ENCODE measurements at places on chromosomes 11 and 22.

GRCh38 chr11:122882189-122882856, at the start of gene JHY:
TSS of gene JHY (plus strand) at chr11:122882759. CDS start at chr11:122885850, 3,091 bp downstream.
- DNase-seq: no peak

GRCh38 chr11:41177791-41178190, 281.7 kb downstream of the LRRC4C start:
- DNase-seq: no peak

GRCh38 chr11:6742260-6742659, 29.5 kb downstream of the OR2AG2 start:
- no peak for DNase-seq

GRCh38 chr22:46432164-46433068, 96.9 kb downstream of the TRMU start:
- no peak for DNase-seq

DNA sequence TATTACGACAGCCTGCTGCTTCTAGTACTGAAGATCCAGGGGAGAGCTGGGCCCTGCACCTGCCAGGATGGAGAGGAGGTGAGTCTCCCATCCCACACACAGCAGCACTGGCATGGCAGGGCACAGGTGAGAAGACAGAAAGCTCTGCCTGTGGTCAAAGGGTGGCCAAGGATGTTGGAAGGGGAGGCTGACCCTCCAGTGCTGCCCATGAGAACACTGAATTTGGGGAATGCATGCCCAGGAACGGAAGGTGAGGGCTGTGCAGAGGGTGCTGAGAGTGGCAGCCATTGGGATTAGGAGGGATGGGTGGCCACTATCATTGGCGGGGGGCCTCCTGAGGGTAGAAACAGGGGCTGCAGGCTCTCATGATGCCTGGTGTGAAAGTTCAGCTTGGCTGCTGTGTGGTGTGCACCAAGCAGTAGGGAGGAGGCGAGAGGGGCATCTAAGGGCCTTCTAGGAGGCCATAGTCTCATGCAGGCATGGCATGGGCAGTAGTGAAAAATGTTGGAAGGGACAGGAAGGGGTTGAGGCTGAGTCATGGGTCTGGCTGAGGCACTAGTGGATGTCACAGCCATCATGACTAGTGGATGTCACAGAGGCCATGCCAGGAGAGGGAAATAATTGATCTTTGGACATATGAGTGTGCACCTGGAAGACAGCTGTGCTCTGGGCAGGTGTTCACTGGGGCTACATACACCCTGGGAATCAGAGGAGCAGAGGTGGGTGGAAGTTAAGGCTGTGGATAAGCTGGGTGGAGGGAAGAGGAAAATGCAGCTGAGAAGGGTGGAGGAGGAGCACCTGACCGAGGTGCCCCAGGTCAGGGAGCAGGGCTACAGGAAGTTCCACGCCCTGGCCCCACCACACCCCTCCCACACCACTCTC, 2.5 kb upstream of the LRRC74B start:
- no peak for DNase-seq

DNA sequence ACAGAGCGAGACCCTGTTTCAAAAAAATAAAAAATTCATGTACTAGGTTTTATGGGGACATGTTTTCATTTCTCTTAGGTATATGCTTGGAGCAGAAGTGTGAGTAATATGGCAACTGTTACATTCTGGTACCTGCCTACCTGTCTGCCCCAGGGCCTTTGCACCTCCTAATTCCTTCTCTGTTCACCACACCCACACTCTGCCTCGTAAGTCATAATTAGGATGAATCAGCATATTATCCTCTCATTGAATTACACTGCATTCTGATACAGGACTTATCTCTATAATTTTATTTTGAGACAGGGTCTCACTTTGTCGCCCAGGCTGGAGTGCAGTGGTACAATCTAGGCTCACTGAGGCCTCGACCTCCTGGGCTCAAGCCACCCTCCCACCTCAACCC, 3.1 kb upstream of the RAPSN start:
- no peak for DNase-seq

GRCh38 chr11:35518766-35519165, 6.7 kb downstream of the PAMR1 start:
- no peak for DNase-seq

DNA sequence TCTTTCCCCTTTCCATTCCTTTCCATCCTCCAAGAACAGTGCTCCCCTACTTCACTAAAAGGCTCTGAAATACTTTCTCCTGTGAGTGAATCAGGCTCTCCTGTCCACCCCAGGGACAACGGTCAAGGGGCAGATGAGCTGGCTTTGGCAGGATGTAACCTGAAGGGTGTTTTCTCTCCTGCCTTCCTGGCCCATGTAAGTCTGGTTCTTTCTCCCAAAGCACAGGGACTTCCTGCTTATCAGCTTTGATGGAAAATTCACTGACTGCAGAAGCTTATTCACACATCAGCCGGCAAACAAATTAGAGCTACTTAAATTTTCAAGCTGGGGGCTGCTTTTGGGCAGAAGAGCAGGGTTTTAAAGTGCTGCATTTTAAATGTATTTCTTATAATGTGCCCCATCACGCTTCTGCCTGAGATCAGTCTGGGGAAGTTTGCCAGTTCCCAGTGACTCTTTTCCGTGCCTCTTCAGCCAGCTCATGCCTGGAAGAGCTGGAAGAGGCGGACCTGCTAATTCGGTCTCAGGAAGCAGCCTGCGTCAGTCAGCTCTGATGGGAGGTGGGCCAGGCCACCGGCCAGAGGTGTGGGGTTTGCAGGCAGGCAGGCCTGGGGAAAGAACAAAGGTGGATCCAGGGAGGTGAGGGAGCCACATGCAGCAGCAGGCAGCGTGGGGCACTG, 140.4 kb upstream of the TBCEL start:
- no peak for DNase-seq

- DNase-seq: no peak
These were observed 24.3 kb downstream of the CCDC15 start for GRCh38 chr11:124978316-124978715.

GRCh38 chr11:69218271-69218682, 62.5 kb downstream of the SMIM38 start:
- DNase-seq: no peak

DNA sequence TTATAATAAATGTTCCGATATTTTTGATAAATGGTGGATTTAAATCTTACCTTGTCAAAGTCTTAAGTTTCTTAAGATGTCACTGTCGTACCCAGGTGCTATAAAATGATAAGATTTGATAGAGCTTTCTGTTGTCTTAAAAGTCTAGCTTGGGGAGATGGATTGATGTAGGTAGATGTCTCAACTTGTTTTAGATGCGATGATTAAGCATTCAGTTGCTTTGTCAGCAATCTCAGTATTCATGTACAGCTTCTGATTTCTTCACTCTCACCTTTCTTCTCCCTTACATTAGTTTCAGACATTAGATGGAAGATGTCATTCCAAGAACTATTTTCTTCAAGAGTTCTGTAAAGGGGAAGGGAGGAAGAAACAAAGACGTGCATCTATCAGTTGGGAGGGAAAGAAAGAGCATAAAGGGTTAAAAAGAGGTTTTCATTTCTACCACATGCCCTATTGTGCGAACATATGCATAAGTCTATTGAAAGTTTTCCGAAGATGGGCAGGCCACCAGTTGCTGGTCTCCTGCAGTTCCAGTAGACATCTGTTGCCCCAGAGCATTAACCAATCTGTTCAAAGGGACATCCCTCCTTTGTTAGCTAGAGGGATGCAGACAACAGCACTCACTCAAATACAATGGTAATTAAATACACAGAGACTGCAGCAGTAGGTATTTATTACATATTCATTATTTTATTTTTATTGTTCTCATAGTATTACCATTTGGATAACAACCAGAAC, 38.4 kb downstream of the ZC3H12C start:
- no peak for DNase-seq

- no peak for DNase-seq
These were observed 1.6 kb downstream of the CPT1A start for GRCh38 chr11:68839911-68840641.

DNA sequence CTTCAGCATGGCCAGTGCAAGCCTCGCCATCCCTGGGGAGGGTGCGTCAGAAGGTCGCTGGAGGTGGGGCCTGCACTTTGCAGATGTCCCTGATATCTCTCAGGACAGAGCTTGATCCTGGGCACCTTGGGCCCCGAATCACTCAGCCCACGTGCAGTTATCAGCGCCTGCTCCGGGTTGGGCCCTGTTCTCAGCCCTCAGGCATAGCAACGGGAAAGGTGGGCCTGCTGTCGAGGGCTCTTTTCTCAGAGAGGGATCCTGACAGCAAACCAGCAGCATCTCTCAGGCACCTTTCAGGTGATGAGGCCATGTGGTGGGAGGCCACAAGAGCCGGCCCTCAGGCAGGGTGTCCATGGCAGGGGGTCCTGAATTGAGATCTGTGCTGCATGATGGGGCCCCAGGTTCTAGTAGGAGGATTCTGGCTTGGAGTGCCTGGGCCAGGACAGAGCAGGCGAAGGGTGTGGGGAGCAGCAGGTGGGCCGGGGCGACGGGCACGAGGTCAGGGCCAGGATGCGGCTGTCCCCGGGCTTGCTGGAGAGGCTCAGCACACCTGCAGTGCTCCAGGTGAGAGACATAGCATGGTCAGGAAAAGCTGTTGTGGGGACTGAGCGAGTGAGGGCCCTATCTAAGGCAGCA, 280.5 kb downstream of the TBC1D22A start:
- no peak for DNase-seq

DNA sequence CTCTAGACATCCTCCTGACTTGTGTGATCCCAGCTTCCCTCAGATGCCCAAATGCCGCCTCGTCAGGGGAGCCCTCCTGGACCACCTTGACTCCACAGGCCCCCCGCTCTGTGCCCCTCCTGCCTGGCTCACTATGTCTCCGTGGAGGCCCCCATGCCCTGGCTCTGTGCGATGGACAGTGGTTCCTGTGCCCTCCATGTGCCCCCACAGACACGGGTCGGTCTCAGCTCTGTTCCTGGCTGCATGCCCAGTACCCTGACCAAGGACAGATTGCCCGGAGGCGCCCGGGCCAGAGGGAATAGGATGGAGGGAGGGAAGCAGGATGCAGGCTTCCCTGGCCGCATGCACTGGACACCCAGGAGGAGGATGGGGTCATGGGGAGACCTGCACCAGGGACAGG, 1274.6 kb downstream of the BRD1 start:
- no peak for DNase-seq

GRCh38 chr11:98099371-98099770, 921.4 kb upstream of the CNTN5 start:
- DNase-seq: no peak

DNA sequence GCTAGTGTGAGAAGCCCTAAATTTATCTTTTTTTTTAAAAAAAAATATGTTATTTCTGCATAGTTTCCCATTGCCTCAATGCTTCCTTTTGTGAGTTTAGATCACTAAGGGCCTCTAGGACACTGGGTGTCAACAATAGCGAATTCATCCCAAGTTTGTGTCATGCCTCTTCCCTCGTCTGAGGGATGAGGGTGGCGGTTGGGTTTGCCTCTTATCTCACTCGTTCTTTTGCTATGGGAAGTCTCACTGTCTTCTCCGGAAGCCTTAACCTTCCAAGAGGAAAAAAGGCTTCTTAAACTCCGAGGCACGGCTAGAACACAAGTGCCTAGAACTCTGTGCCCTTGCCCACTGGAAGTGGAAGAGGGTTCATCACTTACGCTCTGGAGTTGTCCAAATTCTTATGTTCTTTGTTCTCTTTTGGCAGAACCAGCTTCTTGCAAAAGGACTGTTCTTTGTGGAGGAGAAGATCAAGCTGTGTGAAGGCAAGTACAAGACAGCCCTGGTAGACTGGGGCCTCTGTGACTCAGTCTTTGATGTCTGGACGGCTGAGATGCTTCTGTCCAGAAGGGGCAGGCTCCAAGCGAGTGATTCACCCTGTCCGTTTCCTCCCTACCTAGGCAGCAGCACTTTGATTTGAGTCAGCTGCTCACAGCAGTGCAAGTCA, 78.5 kb downstream of the TRAF6 start:
- DNase-seq: no peak

DNA sequence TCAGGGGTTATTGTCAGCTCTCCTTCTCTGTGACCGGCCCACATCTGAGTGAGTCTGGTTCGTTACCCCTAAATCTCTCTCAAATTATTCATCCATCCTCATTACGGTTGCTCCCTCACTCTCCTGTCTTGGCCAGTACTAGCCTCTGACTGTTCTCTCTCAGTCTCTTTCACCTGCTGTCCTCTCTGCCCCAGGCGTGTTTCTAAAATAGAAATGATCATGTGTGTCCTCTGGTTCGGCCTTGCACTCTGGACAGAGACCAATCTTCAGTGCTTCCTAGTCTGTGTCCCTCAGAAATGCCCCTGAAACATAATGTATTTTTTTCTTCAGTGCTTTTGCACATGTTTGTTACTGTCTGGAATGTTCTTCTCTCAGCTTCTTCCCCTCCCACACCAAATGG, 4.9 kb downstream of the PSMD13 start:
- DNase-seq: no peak

GRCh38 chr11:67276781-67277230, 10.5 kb downstream of the GRK2 start:
- DNase-seq: no peak

GRCh38 chr11:132770829-132771530, 761.3 kb downstream of the OPCML start:
- no peak for DNase-seq

DNA sequence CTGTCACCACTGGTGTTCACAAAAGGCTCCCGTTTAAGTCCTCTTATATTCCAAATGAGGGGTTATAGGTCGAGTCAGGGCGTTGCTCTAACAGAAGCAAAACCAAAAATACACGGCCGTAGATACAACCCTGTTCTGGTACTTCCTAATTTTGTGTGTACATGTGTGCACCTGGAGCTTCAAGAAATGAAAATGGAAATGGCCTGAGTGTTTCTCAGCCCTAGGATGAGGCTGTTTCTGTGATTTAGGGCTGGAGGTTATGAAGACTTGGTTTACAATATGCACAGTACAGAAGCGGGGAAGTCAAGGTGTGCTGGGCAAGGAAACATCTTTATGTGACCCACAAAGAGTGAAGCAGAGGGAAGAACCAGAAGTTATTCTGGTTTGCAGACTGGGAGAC, 110.4 kb upstream of the OR4B1 start:
- no peak for DNase-seq

GRCh38 chr11:68659158-68659921, 25.0 kb upstream of the GAL start:
- no peak for DNase-seq

DNA sequence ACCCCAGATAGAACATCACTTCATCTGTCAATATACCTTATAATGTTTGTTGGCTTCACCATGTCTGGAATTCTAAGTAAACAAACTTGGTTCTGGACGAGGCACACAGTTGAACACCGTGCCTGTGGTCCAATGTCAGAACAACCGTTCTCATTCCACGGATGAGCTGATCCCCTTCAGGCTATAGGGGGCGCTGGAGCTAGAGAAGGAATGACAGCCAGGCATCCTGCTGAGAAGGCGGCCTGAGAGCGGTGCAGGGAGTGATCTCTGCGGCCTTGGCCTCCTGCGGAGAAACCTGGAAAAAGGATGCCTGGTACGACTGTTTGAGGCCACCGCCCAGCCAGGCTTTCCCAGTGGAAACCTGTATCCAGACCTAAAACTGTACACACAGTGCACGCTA, 48.7 kb downstream of the FDX1 start:
- no peak for DNase-seq

Data from cortex of kidney (tissue), 1 donor.